ENCODE measurements at places on chromosomes 6 and 20.

DNA sequence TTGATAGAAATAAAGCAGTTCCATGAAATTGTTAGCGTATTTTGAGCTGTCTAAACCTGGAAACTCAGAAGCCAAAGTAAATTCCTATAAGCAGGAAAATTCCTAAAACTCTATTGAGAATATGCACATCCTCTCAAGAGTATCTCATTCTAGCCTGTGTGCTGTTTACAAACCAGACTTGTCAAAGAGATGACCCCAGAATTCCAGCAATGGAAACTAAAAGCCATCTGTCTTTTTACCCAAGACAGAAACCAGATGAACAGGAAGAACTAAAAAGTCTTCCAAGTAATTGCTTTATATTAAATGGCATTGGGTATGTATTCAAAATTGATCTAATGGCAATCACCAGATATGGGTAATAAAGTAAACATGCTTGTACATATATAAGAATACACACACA is 92.6 kb downstream of the COL19A1 start:
- DNase-seq, result no peak

DNA sequence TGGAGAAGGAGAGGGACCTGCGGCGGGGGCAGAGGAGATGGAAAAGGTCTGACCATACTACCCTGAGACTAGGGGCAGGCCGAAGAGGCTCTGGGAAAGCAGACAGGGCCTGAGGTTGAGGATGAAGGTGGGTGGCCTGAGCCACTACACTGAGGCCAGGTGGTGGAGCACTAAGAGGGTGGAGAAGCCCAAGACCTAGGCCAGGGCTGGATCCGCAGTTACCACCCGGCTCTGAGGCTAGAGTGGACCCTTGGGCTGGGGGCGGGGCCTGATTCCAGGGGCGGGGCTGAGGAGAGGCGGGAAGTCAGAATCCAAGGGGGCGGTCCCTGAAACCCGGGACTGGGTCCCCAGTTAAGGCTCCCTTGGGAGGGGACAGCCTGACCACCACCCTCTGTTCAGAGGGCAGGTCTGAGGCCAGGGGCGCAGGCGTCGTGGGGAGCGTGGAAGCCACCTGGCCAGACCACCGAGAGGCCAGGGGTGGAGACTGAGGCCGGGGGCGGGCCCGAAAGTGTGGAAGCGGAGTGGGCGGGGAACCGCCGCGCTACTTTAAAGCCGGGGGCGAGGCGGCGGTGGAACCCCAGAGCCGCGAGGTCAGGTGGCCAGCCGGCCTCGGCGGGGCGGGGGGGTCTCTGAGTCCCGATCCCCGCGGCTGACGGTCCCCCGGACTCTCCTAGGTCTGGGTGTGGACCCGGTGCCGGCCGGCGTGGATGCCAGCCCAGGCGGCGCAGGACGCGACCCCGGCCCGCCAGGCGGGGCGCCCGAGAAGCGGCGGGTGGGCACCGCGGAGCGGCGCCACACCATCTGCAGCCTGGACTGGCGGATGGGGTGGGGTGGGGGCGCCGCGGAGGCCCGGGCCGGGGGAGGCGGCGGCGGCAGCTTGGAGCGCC is 8.3 kb downstream of the CCM2L start:
- peak; percentile 93 for DNase-seq

DNA sequence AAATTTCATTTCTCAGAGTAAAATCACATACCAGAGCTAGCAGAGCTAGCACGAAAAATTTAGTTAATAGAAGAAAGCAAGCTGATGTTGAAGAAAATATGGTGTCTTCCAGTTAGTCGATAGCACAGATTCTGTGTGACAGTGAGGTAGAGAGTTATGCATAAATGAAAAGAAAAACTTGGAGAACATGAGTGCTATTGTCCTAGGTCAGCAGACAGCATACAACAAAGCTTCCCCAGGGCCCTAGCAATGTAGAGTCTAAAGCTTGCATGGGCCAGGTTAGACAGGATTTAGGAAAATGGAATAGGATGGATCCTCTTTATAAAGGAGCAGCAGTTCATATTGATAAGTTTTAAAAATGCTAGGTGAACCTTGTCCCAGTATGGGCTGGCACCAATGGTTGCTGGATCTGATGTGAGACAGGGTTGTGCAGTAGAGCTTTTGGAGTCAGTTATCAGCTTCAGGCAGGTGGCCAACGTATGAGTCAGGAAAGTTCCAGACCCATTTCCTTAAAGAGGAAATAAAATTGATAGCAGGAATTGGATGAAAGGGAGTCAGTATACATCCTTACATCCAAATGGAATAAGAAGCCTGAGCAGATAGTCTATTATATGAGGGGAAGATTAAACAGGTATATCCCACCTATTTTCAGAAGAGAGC is 277.2 kb downstream of the FRK start:
- DNase-seq, result no peak

DNA sequence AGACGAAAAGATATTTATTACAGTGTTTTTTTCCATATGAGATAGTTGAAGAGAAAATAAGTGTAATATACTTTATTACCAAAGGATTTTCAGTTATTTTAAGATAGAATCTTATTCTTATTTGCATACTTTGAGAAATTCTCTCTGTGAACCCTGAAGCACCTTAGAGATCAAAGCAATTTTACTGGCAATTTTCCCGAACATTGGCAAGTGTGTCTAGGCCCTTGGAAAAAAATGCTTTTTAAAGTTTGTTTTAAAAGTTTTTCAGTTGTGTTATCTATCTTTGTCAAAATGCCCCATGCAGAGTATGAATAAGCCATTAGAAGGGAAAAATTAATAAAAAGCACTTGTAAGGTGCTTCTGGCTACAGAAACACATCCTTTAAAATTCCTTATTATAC is 276.8 kb upstream of the HSF2 start:
- DNase-seq, result no peak

DNA sequence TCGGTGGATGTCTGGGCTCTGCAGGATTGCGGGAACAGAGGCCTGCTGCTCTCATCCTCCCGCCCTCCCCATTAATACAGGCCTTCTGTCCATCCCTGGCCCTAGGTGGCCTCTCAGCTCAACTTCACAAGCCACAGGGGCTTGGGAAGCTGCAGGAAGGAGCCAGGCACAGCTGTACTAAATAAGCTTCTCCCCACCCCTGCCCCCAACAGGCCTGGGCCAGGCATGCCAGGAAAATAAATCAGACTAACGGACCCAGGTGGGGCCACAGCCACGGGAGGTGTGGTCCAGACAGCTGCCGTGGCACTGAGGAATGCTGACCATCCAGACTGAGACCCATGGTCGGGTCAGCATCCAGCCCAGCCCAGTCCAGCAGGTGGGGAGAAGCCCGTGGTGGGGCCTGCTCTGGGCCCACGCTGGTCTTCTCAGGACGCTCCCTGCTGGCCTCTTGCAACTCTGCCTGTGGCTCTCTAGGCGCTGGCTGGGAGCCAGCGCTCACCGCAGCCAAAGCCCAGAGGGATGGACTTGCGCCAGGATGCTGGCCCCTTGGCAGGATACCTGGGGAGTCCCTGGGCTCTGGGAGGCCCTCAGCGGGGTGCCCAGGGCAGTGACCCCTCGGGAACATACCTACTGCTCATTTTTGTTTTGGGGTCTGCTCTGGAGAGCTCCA is 8.6 kb upstream of the YTHDF1 start:
- DNase-seq, result no peak

DNA sequence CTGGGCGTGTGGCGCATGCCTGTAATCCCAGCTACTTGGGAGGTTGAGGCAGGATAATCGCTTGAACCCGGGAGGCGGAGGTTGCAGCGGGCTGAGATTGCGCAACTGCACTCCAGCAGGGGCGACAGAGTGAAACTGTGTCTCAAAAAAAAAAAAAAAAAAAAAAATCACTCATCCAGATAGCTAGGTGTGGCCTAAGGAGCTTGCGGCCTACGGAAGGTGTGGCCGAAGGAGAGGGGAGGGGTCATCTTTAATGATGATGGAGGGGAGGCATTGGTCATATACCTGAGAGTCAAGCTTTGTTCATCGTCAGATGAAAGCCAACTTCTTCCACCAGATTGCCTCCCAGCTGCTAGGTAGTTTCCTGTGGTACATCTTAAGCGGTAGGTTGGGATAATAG is 801 bp upstream of the PPARD start:
- DNase-seq, result no peak

DNA sequence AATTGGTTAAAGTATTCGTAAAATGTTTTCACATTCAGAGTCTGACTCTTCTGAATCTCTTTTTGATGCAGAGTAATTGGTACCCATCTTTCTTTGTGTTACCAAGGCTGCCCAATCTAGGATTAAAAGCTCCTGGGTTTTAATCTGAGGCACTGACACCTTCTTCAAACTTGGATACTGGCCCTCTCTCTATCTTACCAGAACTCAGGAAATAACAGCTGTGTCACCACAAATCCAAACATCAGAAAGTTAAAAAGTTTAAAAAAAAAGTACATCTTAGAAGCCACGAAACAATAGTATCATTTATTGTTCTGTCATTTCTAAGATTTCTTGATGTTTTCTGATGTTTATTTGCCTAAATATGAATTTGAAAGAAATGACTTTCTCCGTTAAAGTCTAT is 255.5 kb upstream of the RUNX2 start:
- DNase-seq, result no peak

GRCh38 chr6:133768656-133769295 is 120.1 kb upstream of the TCF21 start:
- no peak for DNase-seq

GRCh38 chr6:163721922-163722692 is 307.6 kb downstream of the QKI start:
- no peak for DNase-seq

DNA sequence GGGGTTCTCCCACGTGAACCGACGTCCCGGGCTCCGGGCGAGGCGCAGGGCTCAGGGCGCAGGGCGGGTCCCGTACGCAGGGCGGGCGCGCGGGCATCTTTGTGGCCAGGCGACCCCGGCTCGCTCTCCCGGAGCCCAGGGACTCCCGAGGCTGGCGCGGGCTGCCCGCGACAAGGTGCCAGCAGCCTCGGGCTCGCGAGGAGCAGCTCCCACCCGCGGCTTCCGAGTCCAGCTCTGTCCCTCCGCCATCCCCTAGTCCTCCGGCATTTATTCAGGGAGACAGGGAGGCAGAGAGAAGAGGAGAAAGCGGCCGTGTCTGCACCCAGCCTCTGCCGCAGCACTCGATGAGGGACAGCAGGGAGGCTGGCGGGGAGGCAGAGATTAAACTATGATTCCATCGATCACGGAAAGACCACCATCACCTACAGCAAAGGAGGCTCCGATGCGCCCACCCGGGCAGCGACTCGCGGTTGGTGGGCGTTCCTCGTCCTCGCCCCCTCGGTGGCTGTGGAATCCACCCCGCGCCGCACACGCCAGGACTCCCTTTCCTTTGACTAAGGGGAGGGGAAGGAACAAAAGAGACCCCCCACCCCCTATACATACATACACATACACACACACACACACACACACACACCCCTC is 1.1 kb downstream of the RGS17 start:
- DNase-seq, result no peak

DNA sequence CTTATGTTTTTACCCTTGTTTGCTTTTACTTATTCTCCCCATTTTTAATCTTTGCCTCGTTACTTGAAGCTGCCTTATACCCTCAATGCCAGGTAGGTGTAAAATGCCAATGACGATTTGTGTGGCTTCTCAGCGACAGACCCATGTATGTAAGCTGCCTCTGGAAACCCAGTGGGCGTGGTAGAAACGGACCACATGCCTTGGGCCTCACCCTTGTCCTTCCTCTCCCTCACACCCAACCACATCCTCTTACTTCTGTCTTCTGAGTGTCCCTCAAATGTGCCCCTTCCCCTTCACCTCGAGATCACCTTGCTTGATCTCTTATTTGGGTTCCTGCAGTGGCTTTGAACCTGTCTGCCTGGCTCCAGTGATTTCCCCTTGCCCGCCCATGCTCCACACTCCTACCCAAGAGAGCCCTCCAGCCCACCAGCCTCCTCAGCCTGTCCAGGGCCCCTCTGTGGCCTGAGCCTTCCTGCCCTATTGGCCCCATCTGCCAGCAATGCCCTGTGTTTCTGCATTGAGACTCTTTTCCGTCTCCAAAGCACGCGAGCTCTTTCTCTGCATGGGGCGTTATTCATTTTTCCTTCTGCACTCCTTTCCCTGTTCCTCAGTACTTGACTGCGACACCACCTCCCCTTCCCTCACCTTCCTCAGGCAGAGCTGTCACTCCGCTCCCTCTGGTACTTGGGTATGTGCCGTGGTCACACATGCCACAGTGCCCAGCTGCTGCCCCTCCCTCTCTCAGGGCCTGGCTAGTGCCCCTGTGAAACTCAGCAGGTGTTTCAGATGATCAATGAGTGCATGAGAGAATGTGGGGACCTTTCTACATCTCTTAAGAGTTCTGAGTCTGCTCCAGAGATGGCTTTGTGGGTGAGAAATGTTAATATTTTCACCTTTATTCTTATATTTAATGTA is 115.4 kb downstream of the SLX4IP start:
- DNase-seq, result no peak

GRCh38 chr6:93423542-93423941 is 4.2 kb upstream of the EPHA7 start:
- DNase-seq, result no peak

- no peak for DNase-seq
Measured at GRCh38 chr6:50846144-50846851, 27.6 kb downstream of the TFAP2B start.

- no peak for DNase-seq
Measured at GRCh38 chr6:29951882-29952281, 9.6 kb downstream of the HLA-A start.

DNA sequence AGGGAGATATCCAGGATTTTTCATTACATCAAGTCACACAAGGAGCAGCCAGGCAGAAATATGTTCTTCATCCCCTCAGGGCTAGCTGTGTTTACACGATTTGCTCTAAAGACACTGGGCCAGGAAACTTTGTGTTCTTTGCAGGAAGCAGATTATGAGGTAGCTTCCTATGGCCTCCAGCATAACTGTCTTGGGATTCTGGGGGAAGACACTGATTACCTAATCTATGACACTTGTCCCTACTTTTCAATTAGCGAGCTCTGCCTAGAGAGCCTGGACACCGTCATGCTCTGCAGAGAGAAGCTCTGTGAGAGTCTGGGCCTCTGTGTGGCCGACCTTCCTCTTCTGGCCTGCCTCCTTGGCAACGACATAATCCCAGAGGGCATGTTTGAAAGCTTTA is 11.2 kb downstream of the FAM120B start:
- no peak for DNase-seq

- no peak for DNase-seq
Measured at GRCh38 chr6:119459207-119459974, 109.8 kb upstream of the MAN1A1 start.

DNA sequence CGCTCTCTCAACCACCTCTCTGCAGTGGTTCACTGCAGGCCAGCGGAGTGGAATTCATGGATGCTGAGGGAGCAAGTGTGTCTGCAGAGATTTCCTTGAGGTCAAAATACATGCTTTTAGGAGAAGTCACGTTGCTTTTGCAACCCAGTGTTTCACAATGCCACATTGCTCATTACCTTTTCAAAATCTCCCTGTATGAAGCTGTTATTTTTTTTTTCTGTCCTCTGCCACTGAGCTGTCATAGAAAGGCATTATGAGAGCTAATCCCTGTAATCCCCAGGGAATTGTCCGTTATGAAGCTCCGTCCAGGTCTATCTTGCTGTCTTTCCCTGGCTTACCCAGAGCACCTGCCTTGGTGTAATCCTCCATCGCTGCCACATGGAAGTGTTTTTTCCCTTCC is 60.5 kb upstream of the SLC22A23 start:
- DNase-seq, result no peak

GRCh38 chr6:103925317-103925716 is 934.4 kb downstream of the HACE1 start:
- DNase-seq, result no peak

- no peak for DNase-seq
Measured at GRCh38 chr6:85568411-85568810, 25.2 kb downstream of the SNX14 start.

Measured in RWPE2 (cell line).